Progenitor cell of endocrine pancreas (in vitro differentiated cells): ENCODE measurements at places on chromosomes 5 and 9.

DNA sequence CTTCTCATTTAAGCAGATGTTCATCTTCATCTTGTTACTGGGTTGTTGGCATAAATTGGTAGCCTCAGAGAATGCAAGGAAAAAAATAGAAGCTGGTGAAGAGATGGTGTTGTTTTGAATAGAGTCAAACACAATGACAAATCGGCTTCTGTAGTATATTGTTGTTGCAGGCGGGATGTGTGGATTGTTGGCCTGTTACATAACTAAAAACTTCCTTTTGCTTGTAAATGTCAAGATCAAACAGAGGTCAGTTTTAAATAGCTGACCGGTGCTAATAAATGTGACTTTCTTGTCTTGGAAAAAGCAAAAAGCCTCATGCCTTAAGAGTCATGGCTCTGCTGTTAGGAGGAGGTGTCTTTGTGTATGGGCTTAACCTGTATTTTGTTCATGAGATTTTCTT lies 59.2 kb downstream of the CCDC192 start:
- no peak for DNase-seq

GRCh38 chr9:27183701-27184100 lies 74.7 kb downstream of the TEK start:
- DNase-seq, result no peak

DNA sequence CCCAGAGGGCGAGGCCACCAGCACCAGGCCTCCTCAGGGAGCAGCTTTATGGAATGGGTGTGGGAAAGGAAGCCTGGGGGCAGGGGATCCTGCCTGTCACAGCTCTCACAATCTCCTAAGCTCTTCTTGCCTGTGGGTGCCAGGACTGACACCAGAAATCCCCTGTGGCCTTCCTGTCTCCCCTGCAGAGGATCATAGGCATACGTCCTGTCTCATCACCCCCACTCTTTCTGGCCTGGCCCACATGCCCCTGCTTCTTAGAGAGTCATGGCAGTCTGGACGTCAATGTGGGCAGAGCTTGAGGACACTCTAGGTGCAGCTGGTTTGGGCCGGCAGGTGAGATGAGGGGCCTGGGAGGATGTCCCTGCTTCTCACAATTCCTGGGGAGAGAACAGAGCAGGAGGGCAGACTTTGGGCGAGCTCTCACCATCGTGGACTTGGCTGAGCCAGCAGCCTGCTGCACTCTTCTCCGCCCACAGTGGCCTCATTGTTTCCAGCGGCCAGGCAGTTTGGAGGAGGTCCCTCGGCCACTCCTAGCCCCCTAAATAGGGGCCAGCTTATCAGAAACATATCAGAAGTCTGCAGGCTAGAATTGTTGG lies 67.3 kb upstream of the ZFR start:
- DNase-seq, result no peak

DNA sequence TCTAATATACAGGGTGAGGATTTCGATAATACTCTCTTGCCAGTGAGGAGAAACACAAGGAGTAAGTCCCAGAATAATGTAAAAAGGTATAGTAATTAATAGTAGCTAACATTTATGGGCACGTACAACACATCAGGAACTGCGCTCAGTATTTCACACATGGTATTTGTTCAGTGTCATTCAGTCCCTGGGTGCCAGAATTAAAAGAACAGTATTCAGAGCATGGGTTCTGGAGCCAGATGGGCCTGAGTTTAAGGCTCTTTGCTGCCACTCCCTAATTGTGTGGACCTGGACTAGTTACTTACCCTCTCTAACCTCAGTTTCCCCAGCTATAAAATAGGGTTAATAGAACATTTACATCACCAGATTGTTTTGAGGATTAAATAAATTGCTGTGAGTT lies 16.3 kb downstream of the OSTF1 start:
- DNase-seq, result no peak

GRCh38 chr5:56170557-56170956 lies 62.6 kb downstream of the ANKRD55 start:
- DNase-seq, result no peak
